NAMALWA (cell line): ENCODE measurements at places on chromosomes 16 and 17.
A peak's percentile ranks its signal among the peaks of the same experiment; 100 is the strongest.

- DNase-seq: no peak
Measured at GRCh38 chr16:17160285-17160853, 310.4 kb downstream of the XYLT1 start.

DNA sequence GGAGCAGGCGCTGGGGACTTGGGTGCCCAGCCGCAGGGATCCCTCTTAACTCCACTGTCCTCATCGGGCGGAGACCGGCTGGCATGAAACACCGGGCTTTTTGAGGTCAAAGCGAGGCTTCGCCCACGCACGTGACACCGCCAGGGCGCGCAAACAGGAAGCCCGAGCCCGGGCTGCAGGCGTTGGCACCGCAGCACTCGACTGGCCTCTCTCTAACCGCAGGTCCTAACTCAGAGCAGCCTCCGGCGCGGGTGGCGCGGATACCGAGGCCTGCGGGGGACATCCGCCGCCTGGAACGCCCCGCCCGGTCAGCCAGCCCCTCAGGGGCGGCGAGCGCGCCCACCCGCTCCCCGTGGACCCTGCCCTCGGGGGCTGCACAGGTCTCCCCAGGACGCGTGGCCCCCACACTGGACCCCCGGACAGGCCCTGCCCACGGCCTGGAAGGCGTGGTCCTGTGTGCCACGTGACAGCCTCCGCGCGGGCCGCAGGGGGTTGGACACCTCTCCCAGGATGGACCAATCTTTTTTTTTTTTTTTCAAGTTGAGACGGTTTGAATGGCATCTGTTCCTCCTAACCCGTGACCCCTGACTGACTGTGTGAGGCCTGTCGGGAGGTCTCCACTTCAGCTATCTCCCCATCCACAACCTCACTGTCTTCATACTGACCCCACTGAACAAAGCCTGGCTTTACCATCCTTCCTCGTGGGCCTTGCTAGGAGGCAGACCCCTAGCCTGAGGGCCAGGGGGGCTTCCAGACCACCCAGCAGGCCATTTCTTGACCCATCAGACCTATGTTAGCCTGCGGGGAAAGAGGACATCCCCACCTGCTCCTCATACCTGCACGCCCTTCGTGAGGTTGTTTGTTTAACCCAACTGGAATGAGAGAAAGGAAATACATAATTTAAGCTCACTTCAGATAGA is 8.4 kb upstream of the SLC47A2 start:
- DNase-seq: no peak

GRCh38 chr16:47815655-47816054 is 340.1 kb downstream of the ABCC12 start:
- DNase-seq: no peak

- peak; percentile 53 for DNase-seq
Measured at GRCh38 chr16:1963806-1964505, 670 bp downstream of the RPS2 start.

DNA sequence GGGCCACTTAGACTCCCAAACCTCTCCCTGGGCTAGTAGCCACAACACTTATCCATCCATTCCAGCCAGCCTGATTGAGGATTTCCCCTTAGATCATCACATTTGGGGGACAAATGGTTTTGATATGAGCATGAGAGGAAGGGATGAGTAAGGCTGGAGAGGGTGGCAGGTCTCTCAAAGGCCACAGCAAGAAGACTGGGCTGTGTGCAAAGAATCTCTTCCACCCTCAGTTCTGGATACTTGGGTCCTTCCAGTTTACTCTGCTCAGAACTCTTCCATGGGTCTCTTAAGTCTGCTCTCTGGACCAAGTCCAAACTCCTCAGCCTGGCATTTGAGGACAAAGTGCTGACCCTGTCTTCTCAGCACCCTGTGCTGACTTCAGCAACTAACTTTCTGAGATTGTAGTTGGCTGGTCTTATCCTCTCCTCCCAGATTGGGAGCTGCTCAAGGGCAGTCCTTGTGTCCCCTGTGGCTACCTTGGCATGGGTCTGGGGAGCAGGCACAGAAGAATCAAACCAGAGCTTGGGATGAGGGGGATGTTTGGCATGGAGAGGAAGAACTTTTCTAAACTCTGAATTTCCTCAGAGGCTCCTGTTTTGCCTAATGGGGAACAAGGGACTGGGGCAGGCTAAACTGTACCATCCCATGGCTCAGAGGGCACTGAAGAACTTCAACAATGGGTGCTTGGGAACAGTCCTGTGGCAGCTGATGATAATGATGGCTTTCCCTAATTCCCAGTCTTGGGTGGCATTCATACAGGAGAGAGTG is 3.1 kb upstream of the NFATC3 start:
- no peak for DNase-seq

DNA sequence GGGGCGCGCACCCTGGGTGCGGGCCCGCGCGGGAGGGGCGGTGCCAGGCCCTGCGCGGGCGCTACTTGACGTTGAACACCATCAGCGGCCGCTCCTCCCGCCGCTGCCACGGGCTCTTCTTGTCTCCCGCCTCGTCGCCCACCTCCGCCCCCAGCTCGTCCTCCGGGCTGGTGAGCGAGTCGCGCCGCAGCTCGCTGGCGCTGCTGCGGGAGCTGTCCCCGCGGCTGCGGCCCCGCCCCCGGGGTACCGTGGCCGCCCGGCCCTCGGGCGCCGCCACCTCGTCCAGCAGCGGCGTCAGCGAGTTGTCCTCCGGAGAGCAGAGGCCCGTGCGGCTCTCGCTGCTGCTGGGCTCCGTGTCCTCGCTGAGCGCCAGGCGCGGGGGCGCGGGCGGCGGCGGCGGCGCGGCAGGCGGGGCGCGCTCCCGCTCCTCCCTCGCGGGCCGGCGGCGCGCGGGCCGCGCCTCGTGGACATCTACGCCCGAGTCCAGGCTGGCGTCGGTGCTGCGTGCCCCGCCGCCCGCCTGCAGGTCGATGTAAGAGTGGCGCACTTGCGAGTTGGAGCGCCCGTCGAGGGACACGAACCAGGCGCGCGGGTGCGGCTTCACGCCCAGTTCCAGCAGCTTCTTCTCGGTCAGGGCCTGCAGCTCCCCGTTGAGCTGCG is 8.7 kb downstream of the GRN start:
- no peak for DNase-seq

DNA sequence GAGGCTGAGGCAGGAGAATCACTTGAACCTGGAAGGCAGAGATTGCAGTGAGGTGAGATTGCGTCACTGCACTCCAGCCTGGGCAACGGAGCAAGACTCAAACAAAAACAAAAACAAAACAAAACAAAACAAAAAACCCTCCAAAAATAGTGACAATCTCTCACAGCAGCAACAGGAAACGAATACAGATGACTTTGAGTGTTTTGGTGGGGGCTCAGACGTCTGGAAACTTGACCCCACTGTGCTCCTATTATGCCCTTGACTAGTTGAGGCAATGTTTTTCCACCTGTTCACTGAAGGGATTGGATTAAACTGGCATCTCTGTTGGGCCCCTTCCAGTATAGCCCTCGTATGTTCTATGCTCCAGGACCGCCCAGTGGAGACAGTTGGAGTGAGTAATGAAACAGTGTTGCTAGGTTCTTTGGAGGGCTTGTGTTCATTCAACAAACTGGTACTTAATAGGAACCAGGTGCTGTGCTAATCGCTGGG is 167.0 kb downstream of the UTP18 start:
- no peak for DNase-seq

GRCh38 chr16:66238696-66239095 is 127.8 kb upstream of the CDH5 start:
- DNase-seq: no peak

- DNase-seq: no peak
Measured at GRCh38 chr17:69188796-69189195, 39.8 kb downstream of the ABCA10 start.

GRCh38 chr16:11306997-11307638 is 26.0 kb upstream of the PRM1 start:
- DNase-seq: no peak

DNA sequence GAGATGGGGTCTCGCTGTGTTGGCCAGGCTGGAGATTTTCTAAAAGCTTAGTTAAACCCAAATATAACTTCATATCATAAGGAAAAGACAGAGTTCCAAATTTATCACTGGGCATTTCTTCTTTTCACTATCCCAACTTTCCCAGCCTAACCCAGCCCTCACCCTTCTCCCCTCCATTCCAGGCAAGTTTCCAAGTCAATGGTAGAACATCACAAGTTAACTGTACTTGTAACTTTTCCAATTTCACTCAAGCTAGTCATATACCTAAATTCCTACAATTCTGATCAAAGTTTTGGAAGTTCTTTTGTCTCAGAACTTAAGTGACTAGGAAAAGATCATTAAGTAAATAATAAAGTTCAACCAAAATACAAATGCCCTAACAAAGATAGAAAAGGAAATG is 61.2 kb downstream of the USP32 start:
- DNase-seq: no peak

DNA sequence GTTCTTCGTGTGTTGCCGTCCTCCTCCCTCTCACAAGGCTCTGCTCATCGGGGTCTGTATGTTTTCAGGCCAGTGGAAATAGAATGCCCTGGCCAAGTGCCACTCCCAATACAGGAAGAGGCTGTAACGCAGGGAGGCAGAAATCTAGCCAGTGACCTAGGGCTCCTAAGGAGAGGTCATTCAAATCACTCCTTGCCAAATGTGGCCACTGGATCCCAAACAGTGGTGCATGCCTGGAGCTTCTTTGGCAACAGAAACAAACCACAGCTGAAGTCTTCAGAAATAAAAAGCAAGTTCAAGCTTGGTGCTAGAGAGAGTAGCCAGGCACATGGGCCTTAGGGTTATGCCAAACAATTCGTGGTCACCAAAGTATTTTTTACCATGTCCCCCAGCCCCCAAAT is 66.1 kb downstream of the SMG6 start:
- DNase-seq: no peak

GRCh38 chr16:70483426-70483825 is 29.0 kb downstream of the FCSK start:
- DNase-seq: peak; percentile 87

DNA sequence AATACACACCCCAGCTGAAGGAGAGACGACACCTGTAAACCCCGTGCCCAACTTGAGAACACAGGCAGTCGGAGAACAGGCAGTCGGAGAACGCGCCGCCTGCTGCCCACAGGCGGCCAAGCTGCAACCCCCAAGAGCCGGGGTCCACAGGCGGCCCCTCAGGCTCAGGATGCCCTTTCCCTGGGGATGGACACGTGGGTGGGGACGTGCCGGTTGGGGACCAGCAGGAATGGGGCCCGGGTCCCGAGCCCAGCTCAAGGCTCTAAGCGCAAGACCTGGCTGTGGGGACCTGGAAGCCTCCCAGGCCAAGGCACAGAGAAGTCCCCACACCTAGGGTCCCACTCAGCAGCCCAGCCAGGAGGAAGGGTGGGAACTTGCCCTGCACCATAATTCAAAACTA is 79.5 kb upstream of the GNG13 start:
- DNase-seq: no peak

DNA sequence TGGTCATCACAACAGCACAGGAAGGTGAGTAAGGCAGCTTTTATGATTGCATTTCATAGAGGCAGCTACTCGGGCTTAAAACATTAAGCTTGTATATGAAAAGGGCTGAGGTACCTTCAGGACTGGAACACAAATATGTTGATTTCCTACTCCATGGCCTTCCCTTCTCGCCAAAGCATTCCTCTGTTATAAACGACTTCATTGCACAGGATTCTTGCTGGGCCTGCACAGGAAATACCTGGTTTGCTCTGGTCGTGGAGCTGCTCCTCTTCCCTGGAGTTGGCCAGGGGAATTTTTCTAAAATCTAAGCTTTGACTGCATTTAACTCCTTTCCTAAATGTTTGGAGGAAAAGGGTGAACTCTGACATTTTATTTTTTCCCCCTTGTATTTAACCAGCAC is 49.0 kb downstream of the CHD9 start:
- DNase-seq: no peak

DNA sequence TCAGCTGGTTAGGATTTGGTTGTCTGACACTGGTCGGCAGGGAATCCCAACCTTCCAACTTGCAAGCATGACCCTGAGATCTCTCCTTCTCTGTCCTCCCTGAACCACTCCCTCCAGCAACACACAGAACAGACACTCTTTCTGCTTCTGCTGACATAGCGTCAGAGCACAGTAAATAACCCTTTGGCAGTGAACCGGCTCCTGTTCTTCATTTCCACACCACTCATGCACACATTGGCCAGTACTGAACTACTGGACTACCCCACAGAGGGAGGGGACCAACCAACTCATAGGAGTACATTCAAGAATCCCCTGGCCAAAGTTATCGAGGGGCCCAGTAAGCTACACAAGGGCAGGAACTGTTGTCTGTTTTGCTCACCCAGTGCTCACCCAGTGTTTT is 138.2 kb downstream of the ZNF423 start:
- DNase-seq: no peak

GRCh38 chr16:57262841-57263540 is 17.9 kb downstream of the ARL2BP start:
- no peak for DNase-seq

- DNase-seq: no peak
Measured at GRCh38 chr17:80986046-80986445, 5.6 kb upstream of the CHMP6 start.

GRCh38 chr17:39979893-39980350 is 685 bp upstream of the PSMD3 start:
- peak; percentile 74 for DNase-seq

- no peak for DNase-seq
Measured at GRCh38 chr17:38510421-38511149, 82.3 kb downstream of the ARHGAP23 start.

DNA sequence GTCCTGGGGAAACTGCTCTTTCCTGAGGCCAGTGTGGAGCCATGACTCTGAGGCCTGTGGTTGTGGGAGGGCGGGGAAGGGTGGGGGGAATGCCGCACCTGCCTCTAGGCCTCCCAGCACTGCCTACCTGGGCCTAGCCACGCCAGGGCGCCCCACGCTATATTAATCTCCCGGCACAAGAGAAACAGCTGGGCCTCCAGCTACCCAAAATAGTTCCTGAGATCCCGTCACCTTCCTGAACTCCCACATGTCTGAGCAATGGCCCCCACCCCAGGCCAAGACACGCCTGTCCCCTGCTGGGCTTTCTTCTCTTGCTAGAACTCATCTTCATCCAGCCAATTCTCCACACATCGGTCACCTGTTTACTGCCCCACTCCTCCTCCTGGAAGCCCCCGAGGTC is 13.0 kb upstream of the MTSS2 start:
- DNase-seq: no peak

DNA sequence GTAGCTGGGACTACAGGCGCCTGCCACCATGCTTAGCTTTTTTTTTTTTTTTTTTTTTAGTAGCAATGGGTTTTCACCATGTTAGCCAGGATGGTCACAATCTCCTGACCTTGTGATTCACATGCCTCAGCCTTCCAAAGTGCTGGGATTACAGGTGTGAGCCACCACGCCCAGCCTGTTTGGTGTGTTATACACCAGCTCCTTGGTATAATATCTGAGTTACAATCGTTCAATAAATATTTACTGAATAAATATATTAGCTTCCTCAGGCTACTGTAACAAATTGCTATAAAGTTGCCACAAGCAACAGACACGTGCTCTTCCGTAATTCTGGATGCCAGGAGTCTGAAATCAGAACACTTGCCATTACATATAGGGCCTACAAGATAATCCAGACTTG is 13.6 kb upstream of the FAM20A start:
- no peak for DNase-seq

- no peak for DNase-seq
Measured at GRCh38 chr16:66382966-66383299, 16.4 kb downstream of the CDH5 start.

GRCh38 chr16:26214581-26215174 is 522.9 kb downstream of the HS3ST4 start:
- DNase-seq: no peak

GRCh38 chr16:89201439-89202377 is 1.4 kb upstream of the SLC22A31 start:
- DNase-seq: peak; percentile 61
